SJCRH30 (cell line): ENCODE measurements at places on chromosomes 12 and 14.

DNA sequence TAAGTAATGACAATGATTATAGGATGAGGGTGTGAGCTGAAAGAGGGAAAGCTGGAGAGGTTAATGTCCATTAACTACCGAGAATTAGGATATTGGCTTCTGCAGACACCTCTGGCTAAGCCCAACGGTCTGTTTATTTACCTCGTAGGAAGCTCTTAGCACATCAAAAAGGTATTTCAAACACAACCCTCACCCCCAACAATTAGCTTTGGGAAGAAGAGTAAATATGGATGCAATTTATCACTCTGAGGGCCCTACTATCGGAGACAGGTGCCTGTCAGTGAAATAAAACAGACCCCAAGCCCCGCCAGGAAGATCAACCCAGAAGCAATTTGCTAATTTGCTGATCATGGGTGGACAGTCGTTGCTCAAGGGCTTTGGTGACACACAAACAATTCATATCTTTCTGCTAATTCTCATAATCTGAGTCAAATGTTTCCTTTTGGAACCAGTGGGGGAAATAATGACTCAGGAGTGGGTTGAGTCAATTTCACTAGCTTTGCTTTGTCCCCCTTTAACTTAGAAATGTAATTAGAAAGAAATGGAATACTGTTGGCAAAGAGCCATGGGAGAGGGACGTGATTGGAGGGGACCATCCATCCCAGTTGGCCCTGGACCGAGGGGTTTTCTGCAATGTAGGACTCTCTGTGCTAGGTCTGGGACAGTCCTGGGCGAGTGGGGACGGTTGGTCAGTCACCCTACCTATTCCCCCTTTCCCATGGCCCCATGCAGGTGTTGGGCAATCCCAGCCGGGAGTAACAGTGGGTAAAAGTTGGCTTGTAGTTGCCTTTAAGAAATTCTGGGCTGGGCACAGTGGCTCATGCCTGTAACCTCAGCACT, 99.1 kb upstream of the MED13L start:
- H3K4me1 ChIP-seq, result no peaks in the 10 kb centered on the region
- no peak overlapping the region for H3K27ac ChIP-seq
- no peaks in the 10 kb centered on the region for H3K36me3 ChIP-seq
- no peak for DNase-seq
- no peaks in the 10 kb centered on the region for H3K27me3 ChIP-seq
- H3K4me3 ChIP-seq, result no peak overlapping the region

GRCh38 chr14:31933716-31934115, 143.4 kb upstream of the ARHGAP5 start:
- no peaks in the 10 kb centered on the region for H3K36me3 ChIP-seq
- H3K4me1 ChIP-seq, result peaks cover 9% of the 10 kb centered on the region
- DNase-seq, result peak; percentile 36
- H3K27me3 ChIP-seq, result no peaks in the 10 kb centered on the region
- H3K27ac ChIP-seq, result no peak overlapping the region

GRCh38 chr14:24246765-24247212, 4.4 kb upstream of the TINF2 start:
- no peak for DNase-seq
- no peaks in the 10 kb centered on the region for H3K4me1 ChIP-seq
- H3K27ac ChIP-seq, result no peak overlapping the region
- H3K4me3 ChIP-seq, result no peak overlapping the region
- H3K36me3 ChIP-seq, result no peaks in the 10 kb centered on the region

DNA sequence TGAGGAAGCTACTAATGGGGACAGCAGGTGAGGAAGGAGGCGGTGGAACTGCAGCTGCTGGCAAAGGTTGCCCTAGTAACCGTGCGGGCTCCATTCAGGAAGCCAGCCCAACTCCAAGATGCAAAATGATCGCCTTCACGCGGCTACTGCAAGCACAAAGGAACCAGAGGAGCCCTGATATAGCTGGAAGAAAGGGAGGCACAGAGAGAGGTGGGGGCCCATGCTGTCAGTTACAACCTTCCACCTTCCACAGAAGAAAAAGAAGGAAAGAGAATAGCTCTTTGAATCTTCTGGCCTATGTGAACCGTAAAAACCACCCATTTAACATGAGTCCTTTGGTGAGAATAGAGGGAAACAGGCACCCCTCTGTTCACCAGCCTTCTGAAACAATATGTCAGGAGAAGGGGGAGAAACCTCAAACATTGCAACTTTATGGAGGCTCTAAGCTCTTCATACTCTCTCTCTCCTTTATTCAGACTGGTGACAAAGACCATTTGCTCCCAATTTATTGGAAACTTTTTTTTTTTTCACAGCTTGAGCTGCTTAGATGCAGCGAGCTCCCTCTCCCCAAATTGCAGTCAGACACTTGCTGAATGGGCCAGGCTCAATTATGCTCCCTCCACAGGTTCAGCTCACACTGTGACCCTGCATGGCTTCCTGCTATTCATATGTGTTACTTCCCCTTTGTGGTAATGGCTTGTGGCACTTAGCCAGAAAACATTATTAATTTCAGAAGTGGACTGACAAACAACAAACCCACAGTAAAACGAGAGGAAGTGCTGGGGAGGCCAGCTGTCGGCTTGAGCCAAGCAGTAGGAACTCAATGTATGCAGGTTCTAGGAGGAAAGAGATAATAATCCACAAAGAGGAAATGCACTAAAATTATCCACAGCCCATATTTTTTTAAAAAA, 6.2 kb downstream of the DUSP6 start:
- H3K4me1 ChIP-seq, result peaks cover 42% of the 10 kb centered on the region
- H3K36me3 ChIP-seq, result peaks cover 27% of the 10 kb centered on the region
- peak overlapping the region; percentile 70 for H3K27ac ChIP-seq
- H3K27me3 ChIP-seq, result no peaks in the 10 kb centered on the region
- DNase-seq, result peak; percentile 82

- no peak for DNase-seq
- H3K27ac ChIP-seq, result peak overlapping the region; percentile 84
- H3K36me3 ChIP-seq, result peaks cover 10% of the 10 kb centered on the region; the same call in 1 of the 2 replicates
- H3K27me3 ChIP-seq, result no peaks in the 10 kb centered on the region
- peak overlapping the region; percentile 48 for H3K4me3 ChIP-seq
Observed at GRCh38 chr12:6336889-6337853, 4.7 kb downstream of the TNFRSF1A start.

- no peak overlapping the region for H3K4me3 ChIP-seq
- H3K27me3 ChIP-seq, result no peaks in the 10 kb centered on the region
- H3K36me3 ChIP-seq, result peaks cover 7% of the 10 kb centered on the region
Observed at GRCh38 chr12:112196196-112196875, 71.0 kb downstream of the TRAFD1 start.

GRCh38 chr12:111429828-111430432, 24.2 kb downstream of the SH2B3 start:
- DNase-seq, result no peak
- no peak overlapping the region for H3K27ac ChIP-seq

DNA sequence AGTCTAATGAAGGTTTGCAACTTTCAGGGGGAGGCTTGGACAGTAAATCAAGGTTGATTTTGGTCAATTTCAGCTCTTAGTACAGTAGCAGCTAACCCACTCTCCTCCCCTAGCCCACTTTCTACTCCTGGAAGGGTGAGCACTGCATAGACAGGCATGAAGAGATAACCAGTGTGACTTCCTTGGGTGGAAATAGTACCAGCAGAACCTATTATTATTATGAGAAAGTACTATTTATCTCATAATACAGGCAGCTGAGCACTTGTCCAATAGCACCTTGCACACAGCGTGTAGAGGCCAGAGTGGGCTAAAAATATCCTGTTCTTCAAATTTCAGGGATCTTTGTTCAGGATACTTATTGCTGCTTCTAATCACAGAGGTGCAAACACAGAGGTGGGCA, 96.2 kb upstream of the FKBP4 start:
- H3K27ac ChIP-seq, result no peak overlapping the region
- no peak for DNase-seq
- no peaks in the 10 kb centered on the region for H3K4me1 ChIP-seq
- H3K36me3 ChIP-seq, result no peaks in the 10 kb centered on the region
- H3K4me3 ChIP-seq, result no peak overlapping the region

- no peak for DNase-seq
- no peaks in the 10 kb centered on the region for H3K4me1 ChIP-seq
- H3K27ac ChIP-seq, result no peak overlapping the region
- H3K27me3 ChIP-seq, result no peaks in the 10 kb centered on the region
- H3K4me3 ChIP-seq, result no peak overlapping the region
Observed at GRCh38 chr12:112275207-112275606, 107.0 kb downstream of the HECTD4 start.

DNA sequence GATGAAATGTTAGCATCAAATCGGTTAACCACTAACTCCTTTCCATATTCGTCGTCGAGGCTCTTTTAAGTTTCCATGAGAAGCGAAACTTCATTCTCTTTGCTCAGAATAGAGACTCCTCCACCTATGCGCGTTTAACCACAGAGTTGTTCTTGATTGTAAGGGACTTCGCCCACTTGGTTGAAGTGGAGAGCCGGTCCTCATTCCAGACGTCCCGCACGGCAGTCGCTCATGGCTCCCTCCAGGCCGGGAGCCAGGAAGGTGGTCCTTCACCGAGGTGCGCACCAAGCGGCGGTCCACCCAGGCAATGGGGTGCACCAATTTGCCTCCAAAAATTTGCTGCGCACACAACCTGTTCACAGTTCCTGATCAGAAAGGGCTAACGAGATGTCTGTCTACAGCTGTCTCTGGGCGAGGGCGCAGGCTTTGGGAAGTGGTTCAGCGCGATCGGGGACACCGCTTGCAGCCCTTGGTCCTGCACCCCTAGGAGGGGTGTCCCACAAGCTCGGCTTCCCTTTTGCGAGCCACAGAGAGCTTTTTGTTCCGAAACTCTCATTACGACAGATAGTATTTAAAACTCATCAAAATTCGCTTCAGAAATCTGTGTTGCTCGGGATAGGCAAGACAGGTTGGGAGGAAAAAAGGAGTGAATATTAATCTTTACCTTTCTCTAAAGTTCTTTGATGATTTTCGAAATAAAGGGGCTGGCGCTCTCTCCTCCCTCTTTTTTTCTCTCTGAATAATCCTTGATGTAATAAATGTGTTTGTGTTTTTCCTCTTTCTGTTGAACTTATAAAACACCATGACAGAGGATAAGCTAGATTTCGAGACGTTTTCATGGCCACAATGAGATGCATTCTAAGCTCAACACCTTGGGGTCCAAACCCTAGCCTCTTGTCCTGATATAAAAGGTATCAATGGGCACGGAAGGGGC, 6.4 kb upstream of the ALX1 start:
- no peaks in the 10 kb centered on the region for H3K36me3 ChIP-seq
- no peak overlapping the region for H3K27ac ChIP-seq
- H3K4me1 ChIP-seq, result no peaks in the 10 kb centered on the region
- H3K27me3 ChIP-seq, result no peaks in the 10 kb centered on the region
- H3K4me3 ChIP-seq, result no peak overlapping the region
- no peak for DNase-seq

DNA sequence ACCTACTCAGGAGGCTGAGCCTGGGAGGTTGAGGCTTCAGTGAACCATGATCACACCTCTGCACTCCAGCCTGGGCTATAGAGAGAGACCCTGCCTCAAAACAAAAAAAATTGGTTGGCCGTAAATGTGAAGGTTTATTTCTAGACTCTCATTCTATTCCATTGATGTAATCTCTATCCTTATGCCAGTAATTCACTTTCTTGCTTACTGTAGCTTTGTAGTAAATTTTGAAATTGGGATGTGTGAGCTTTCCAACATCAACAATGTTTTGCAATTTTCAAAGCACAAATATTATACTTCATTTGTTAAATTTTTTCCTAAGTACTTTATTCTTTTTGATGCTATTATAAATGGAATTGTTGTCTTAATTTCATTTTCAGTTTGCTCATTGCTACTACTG, 24.6 kb downstream of the LIN52 start:
- no peak overlapping the region for H3K27ac ChIP-seq
- no peaks in the 10 kb centered on the region for H3K27me3 ChIP-seq
- no peak overlapping the region for H3K4me3 ChIP-seq
- peaks cover 8% of the 10 kb centered on the region; the same call in 1 of the 2 replicates for H3K36me3 ChIP-seq

DNA sequence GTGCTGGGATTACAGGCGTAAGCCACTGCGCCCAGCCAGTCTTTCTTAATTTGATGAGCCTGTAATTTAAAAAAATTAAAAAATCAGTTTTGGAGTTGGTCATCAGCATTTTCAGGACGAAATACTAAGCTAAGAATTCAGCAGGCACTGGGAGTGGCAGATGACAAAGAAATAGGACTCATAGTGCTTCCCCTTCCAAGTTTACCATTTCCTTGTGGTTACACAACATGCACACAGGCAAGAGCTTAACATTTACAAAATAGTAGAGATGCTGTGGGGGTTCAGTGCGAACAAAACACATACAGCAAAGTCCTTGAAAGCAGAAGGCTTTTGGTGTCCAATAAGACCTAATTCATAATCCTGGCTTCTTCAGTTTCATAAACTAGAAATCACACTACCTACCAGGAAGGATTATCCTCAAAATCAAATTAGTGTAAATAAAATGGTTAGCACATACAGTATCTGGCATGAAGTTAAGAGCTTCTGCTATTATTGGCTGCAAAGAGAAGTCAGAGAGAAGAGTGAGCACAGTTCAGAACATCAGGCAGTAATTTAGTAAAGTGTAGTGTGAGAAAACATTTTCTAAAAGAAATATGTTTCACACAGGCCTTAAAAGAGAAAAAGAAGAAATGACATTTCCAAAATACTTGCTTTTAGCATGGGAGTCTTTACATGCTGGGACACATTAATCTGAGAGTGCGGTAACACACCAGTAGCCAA, 22.2 kb upstream of the KIF21A start:
- no peaks in the 10 kb centered on the region for H3K36me3 ChIP-seq
- H3K4me3 ChIP-seq, result no peak overlapping the region
- no peak for DNase-seq
- H3K27me3 ChIP-seq, result no peaks in the 10 kb centered on the region
- no peaks in the 10 kb centered on the region for H3K4me1 ChIP-seq

- DNase-seq, result no peak
- H3K4me1 ChIP-seq, result no peaks in the 10 kb centered on the region
- no peaks in the 10 kb centered on the region for H3K27me3 ChIP-seq
- no peak overlapping the region for H3K27ac ChIP-seq
- peaks cover 56% of the 10 kb centered on the region for H3K36me3 ChIP-seq
- H3K4me3 ChIP-seq, result no peak overlapping the region
Observed at GRCh38 chr14:103656031-103656755, 27.2 kb downstream of the KLC1 start.

DNA sequence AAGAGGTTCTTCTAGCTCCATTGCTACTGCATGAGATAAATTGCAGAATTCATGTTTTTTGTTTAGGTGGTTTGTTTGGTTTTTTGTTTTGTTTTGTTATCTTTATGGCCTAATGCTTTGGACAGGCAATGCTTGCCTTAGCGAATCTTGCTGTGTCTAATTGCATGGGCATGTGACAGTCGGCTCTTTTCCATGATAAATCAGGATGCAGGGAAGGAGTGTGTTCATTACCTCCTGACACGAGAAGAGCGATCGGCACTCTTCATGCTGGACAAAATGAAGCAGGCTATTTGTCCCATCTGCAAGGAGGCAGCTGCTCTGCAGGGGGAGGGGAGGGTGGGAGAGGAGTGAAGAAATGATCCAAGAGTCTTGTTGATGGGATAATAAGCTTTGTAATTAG, 6.5 kb downstream of the CCDC60 start:
- H3K4me1 ChIP-seq, result no peaks in the 10 kb centered on the region
- H3K4me3 ChIP-seq, result no peak overlapping the region
- H3K36me3 ChIP-seq, result no peaks in the 10 kb centered on the region
- H3K27me3 ChIP-seq, result no peaks in the 10 kb centered on the region
- no peak overlapping the region for H3K27ac ChIP-seq
